Upper lobe of right lung (tissue), 1 donor: ENCODE measurements at places on chromosomes 6 and 20.

GRCh38 chr6:33445119-33445603, 9.2 kb upstream of the ZBTB9 start:
- no peak for DNase-seq
- peak overlapping the region; percentile 61 for H3K27ac ChIP-seq
- no peaks in the 10 kb centered on the region for H3K27me3 ChIP-seq
- H3K4me1 ChIP-seq, result no peaks in the 10 kb centered on the region
- no peak overlapping the region for H3K4me3 ChIP-seq

DNA sequence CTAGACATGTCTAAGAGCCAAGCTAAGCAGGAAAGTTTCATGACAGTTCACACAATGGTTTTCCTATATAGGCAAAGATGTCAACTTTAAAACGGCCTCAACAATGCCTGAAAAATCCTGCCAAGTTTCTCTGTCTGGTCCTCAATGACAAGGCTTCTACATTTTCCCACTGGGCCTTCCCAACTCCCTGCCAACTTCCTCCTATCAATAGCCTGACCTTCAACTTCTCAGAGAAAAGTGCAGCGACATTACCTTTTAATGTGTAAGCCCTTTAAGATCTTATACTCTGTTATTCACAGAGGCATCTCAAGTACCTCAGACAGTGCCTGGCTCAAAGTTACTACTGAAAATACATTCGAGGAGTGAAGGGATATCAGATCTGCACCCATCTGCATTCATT, 56.2 kb upstream of the BTBD3 start:
- no peak for DNase-seq
- no peaks in the 10 kb centered on the region for H3K4me1 ChIP-seq
- no peak overlapping the region for H3K4me3 ChIP-seq
- H3K27ac ChIP-seq, result no peak overlapping the region

GRCh38 chr6:43921039-43921438, 151.0 kb downstream of the VEGFA start:
- no peak for DNase-seq
- H3K4me3 ChIP-seq, result no peak overlapping the region
- H3K36me3 ChIP-seq, result no peaks in the 10 kb centered on the region
- no peaks in the 10 kb centered on the region for H3K27me3 ChIP-seq
- peaks cover 12% of the 10 kb centered on the region for H3K4me1 ChIP-seq

DNA sequence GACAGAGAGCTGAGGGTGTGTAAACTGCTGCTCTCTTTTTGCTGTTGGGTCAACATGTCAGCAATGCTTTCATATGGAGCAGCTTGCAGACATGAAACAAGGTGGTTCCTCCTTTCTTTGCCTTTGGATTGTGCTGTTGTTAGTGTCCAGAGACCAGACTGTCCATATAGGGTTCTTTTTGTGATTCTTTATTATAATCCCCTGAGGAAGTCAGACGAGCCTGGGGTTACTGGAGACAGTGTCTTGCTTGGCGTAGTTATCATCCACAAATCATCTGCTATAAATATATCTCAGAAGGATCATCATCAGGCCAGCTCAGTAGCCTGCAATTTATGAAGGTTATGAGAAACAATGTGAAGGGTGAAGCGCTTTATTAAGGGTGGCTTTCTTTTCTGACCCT, 2.3 kb upstream of the ADGRB3 start:
- H3K4me3 ChIP-seq, result no peak overlapping the region
- H3K27ac ChIP-seq, result no peak overlapping the region
- H3K27me3 ChIP-seq, result peaks cover 14% of the 10 kb centered on the region
- peaks cover 10% of the 10 kb centered on the region for H3K4me1 ChIP-seq

DNA sequence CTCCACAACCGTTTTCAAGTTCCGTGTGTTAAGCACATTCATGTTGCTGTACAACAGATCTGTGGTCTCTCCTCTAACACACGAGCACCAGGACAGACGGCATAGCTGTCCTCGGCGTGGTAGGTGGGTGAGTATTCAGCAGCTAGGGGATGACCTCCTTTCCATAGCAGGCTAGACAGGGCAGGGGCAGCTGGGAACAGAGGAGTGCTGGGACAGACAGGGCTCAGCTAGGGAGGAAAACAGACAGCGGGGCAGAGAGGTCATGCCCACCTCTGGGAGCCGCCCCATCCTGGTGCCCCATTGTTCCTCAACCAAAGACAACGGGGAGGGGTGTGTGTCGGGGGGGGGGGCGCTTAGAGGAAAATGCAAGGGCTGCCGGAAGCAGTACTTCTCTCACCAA, 271.5 kb upstream of the FOXQ1 start:
- no peaks in the 10 kb centered on the region for H3K36me3 ChIP-seq
- no peak for DNase-seq
- H3K4me1 ChIP-seq, result no peaks in the 10 kb centered on the region

- H3K27me3 ChIP-seq, result no peaks in the 10 kb centered on the region
- no peak overlapping the region for H3K27ac ChIP-seq
- no peaks in the 10 kb centered on the region for H3K4me1 ChIP-seq
- H3K36me3 ChIP-seq, result no peaks in the 10 kb centered on the region
- DNase-seq, result no peak
Measured at GRCh38 chr6:63610944-63611343, 24.7 kb upstream of the PHF3 start.

DNA sequence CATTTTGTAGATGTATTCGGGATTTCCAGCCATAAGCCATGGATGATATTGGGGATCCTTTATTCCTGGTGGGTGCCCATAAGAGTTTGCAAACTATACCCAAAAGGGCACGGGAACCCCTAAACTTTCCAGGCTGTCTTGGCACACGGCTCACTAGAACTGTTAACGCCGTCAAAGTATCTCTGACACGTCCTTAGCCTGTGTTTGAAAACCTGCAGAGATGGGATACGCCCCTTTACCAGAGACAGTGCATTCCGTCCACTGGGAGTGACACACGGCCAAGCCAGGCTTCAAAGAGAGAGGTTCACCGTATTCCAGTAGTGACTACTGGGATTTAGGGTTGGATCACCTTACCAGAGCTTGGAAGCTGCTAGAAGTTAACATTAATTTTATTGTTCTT, 95.0 kb downstream of the THBS2 start:
- no peak for DNase-seq
- H3K27ac ChIP-seq, result peak overlapping the region; percentile 1
- H3K27me3 ChIP-seq, result no peaks in the 10 kb centered on the region
- H3K36me3 ChIP-seq, result no peaks in the 10 kb centered on the region
- H3K4me3 ChIP-seq, result no peak overlapping the region

- no peak overlapping the region for H3K4me3 ChIP-seq
- no peaks in the 10 kb centered on the region for H3K4me1 ChIP-seq
- no peaks in the 10 kb centered on the region for H3K27me3 ChIP-seq
- H3K27ac ChIP-seq, result peak overlapping the region; percentile 55
- no peaks in the 10 kb centered on the region for H3K36me3 ChIP-seq
Measured at GRCh38 chr20:22389836-22390542, 194.4 kb downstream of the FOXA2 start.

DNA sequence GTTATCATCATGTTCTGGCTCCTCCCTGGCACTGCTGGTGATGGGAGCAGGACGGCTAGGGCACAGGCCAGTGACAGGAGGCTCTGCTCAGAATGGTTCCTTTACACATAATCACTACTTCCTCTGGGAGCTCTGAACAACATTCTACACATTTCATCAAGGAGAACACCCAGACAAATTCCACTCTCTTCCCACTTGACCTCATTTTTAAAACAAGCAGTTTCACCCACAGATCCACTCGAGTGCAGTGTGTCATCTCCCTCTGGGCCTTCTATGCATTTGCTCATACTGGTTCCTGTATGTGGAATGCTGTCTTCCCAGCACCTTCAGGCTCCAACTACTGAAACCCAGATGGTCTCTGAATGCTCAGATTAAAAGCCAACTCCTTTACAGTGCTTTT, 84.8 kb downstream of the ELOVL5 start:
- no peaks in the 10 kb centered on the region for H3K27me3 ChIP-seq
- H3K27ac ChIP-seq, result no peak overlapping the region
- H3K36me3 ChIP-seq, result peaks cover 67% of the 10 kb centered on the region
- no peaks in the 10 kb centered on the region for H3K4me1 ChIP-seq
- no peak overlapping the region for H3K4me3 ChIP-seq
- no peak for DNase-seq

- no peak overlapping the region for H3K27ac ChIP-seq
- peaks cover 18% of the 10 kb centered on the region for H3K4me1 ChIP-seq
- H3K27me3 ChIP-seq, result no peaks in the 10 kb centered on the region
- no peak overlapping the region for H3K4me3 ChIP-seq
Measured at GRCh38 chr6:75478929-75479328, 14.7 kb downstream of the FILIP1 start.

DNA sequence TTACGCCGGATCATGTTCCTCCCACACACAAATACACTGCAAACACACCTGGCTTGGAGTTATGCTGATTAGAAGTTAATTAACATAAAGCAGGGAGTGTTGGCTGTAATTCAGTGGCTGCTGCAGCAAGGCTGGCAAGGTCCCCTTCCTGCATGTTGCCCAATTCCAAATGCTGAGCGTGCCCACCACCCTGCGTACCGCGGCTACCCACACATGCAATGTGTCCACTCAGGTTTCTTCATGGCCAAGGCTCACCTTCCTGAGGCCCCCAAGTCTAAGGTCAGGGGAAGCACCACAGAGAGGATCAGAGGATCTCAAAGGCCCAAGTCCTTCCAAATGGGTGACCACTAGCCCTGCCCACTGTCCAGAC, 11.6 kb upstream of the PRND start:
- H3K36me3 ChIP-seq, result no peaks in the 10 kb centered on the region
- no peak overlapping the region for H3K27ac ChIP-seq
- no peaks in the 10 kb centered on the region for H3K27me3 ChIP-seq
- H3K4me3 ChIP-seq, result no peak overlapping the region
- no peaks in the 10 kb centered on the region for H3K4me1 ChIP-seq

- no peak for DNase-seq
- H3K27me3 ChIP-seq, result no peaks in the 10 kb centered on the region
- peaks cover 7% of the 10 kb centered on the region for H3K4me1 ChIP-seq
Measured at GRCh38 chr20:47018381-47018780, 123.7 kb downstream of the EYA2 start.

DNA sequence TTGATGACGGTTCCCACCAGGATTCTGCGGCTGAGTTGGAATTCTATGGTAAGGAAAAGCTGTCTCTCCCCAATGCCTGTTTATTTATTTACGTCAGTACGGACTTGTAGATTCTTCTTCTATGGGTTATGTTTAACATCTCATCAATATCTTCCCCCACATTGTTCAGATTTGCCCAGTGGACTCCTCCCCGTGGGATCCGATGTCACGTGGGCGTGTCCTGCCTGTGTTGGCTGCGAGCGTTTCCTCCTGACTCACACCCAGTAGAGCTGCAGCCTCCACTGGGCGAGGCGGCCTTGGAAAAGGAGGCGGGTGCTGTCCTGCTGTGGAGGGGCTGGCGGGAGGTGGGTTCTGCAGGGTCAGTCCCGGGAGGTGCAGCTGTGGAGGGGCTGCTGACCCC, 46.8 kb upstream of the SLCO4A1 start:
- no peak for DNase-seq
- H3K27ac ChIP-seq, result no peak overlapping the region
- no peaks in the 10 kb centered on the region for H3K36me3 ChIP-seq
- H3K4me3 ChIP-seq, result no peak overlapping the region

DNA sequence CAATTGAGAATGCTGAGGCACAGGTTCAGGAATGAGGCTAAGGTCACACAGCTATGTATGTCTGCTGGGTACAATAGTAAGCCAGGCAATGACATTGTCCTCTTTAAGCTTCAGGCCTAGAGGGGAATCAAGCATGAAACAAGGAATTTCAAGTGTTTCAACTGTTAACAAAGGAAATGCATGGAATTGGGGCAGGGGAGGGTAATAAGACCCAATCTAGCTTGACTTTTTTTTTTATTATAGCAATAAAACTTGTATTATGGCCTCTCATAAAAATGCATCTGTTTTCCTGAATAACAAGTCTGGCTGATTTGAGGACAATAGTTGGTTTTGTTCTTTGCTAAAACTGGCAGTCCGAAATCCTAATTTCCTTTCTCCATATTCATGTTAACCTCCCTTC, 336.7 kb downstream of the CBLN4 start:
- no peak overlapping the region for H3K4me3 ChIP-seq
- H3K36me3 ChIP-seq, result no peaks in the 10 kb centered on the region
- no peak overlapping the region for H3K27ac ChIP-seq
- H3K4me1 ChIP-seq, result no peaks in the 10 kb centered on the region

DNA sequence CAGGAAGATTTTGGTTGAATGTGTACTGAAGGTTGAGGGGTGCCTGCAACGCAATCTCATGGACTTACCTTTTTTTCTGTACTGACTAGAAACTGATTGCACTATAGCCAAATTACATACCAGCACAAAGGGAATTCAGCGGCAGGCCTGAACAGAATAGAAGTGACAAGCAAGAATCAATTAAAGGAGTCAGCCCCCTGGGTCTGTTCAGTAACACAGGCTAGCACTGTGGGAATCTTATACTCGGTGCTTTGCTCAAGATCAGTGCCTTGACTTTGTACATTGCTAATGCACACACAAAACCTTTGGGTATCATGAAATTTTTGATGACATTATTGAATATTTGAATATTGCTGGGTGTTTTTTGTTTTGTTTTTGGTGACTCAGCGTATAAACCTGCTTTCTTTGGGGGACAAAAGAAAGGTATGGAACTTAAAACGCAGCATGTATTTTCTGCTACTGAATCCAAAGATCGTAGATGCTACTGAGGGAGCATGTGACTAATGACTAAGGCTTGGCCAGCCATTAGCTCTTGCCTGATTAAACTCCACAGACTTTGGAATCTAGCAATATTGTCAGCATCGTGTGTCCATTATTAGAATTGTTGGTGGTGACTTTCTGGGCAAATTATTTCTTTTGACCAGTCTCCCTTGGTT, 236.6 kb downstream of the ARID1B start:
- H3K4me3 ChIP-seq, result no peak overlapping the region
- no peak for DNase-seq

GRCh38 chr20:19431316-19431700, 218.9 kb downstream of the SLC24A3 start:
- peaks cover 12% of the 10 kb centered on the region for H3K4me1 ChIP-seq
- no peak for DNase-seq
- no peak overlapping the region for H3K27ac ChIP-seq
- H3K27me3 ChIP-seq, result no peaks in the 10 kb centered on the region
- no peak overlapping the region for H3K4me3 ChIP-seq
- H3K36me3 ChIP-seq, result no peaks in the 10 kb centered on the region

DNA sequence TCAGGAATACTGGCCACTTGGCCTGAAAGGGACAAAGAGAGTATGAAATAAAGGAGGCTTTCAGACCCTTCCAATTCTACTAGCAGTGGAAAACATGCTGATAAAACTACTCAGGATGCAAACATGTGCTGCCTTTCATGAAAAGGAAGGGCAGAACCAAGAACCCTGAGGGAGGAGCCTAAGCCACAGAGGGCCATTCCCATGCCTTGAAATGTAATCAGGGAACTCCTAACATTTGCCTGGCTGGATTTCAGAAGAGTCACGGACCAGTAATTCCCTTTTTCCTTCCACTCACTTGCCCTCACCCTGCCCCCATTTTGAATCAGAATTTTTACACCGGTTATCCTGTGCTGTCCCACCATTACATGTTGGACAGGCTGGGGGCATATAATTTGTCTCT, 116.2 kb downstream of the LAMP5 start:
- H3K27ac ChIP-seq, result no peak overlapping the region
- no peak overlapping the region for H3K4me3 ChIP-seq
- no peaks in the 10 kb centered on the region for H3K4me1 ChIP-seq
- no peaks in the 10 kb centered on the region for H3K36me3 ChIP-seq
- DNase-seq, result no peak
